Dermis microvascular lymphatic vessel endothelial cell (primary cell): ENCODE measurements at places on chromosomes 6 and 20. TPM values are rescaled to one million over a fixed set of nuclear protein-coding genes. Genes with fewer than 3 reads are reported as not detected.
A peak's percentile ranks its signal among the peaks of the same experiment; 100 is the strongest.

The SYNDIG1 gene
- total RNA-seq = not detected in 2 replicates

- no peak for DNase-seq
These were observed 1216.2 kb upstream of the CITED2 start for GRCh38 chr6:140590641-140591040.

DNA sequence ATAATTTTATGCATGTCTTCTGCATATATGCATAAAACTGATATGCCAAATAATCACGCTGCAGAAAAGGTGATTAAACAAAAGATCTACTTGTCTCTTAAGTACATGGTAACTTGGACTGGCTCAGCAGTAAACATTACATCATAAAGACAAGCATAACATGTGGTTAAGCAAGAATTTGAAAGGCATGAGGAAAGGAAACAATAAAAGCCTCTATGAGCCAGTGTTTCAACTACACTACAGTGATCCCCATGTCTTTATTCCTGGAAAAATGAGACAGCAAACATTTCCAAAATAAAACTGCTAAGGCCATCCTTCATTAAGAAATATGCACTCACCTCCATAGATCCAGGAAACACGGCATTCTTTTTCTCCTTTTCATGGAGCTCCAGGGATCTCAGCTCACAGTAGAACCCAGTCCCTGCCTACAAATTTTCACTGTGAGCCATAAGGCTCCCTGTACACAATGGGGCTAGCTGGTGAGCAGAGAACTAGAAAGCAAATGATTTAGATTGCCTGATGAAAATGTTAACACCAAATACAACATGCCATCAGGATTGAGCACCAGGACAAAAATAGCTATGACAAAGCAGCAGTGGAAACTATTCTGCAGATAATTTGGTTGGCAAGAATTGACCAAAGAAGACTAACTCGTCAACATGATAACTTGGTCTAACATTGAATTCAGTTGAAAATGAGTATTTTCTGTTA lies 156.1 kb downstream of the COL21A1 start:
- DNase-seq = peak; percentile 61

The INSM1 gene
- total RNA-seq = not detected in 2 replicates

- no peak for DNase-seq
These were observed 162.9 kb upstream of the SASH1 start for GRCh38 chr6:148179786-148180185.

DNA sequence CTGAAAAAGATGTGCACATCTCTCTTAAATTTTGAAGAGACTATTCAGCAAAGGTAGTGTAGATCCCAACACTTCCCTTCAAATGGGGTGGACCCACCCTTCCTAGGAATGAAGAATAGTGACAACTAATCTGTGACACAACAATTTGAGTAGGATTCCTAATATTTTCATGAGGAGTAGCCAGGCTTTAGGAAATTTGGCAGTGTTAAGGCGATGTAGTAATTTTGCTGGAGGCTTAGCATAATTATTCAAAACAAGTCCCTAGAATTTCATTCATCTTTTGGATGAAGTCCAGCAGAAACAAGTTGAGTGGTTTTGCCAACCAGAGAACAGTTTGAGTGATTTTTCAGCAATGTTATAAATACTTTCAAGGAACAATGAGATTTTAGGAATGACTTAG lies 52.4 kb downstream of the ELOVL4 start:
- no peak for DNase-seq

DNA sequence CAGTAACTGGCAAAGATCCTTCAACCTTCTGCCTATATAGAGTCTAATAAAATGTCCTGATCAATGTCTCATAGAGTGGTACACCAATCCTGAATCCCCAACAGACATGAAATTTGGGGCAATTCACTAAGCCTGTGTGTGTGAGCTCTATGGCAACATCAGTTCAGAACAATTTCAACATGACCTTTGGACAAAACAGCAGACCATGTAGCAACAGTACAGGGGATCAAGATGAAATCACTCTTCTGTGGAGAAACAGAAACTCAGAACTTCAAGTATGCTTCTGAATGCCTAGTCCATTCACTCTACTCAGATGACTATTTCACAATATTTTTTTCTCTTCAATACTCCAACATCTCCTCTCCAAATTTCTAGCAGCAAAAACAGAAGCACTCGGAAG lies 49.1 kb upstream of the OPRM1 start:
- no peak for DNase-seq

- peak; percentile 82 for DNase-seq
These were observed 73.7 kb upstream of the HIVEP1 start for GRCh38 chr6:11938285-11938890.

DNA sequence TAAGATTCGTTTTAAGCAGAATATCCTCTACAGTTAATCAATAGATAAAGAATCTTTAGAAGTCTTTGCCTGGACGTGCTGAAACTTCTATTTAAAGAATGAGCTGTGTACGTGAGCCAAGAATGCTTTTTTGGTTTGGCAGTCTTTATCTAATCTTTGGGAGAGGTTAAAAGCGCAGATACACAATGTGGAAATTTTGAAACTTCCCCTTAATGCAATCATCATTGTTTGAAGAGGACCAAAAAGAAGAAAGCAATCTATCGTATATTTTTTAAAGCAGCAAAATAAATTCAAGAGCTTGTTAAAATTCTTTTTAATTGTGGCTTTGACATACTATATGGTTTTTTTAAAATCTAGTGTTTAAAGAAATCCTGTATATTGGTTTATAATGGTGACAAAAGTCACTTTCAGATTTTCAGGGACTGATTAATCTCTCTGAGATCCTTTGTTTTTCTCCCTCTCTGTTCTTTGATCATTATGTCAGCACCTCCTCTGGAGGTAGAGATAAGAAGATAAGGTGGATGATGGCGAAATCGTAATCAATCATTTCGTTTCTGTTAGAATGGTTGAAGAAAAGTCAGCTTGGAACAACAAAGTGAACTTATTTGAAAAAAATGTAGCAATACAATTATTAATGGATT lies 92.1 kb upstream of the FAM184A start:
- DNase-seq = no peak

The UST gene
- under 0.01 TPM in 2 replicates for total RNA-seq

DNA sequence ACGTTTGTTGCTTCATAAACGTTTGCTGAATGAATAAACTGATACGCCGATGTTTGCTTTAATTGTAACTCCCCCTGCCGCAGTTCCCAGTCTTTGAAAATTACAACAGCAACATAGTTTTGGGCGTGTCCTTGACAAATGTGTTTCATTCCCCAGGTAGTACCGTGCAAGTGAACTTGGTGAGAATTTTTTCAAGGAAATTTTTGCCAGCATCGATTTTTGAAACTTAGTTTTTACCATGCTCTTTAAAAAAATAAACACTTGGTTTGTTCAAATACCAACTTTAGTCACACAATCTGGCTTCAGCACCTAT lies 60.1 kb downstream of the FAM217A start:
- no peak for DNase-seq

The ELOVL4 gene
- 0.13 TPM in 2 replicates for total RNA-seq

DNA sequence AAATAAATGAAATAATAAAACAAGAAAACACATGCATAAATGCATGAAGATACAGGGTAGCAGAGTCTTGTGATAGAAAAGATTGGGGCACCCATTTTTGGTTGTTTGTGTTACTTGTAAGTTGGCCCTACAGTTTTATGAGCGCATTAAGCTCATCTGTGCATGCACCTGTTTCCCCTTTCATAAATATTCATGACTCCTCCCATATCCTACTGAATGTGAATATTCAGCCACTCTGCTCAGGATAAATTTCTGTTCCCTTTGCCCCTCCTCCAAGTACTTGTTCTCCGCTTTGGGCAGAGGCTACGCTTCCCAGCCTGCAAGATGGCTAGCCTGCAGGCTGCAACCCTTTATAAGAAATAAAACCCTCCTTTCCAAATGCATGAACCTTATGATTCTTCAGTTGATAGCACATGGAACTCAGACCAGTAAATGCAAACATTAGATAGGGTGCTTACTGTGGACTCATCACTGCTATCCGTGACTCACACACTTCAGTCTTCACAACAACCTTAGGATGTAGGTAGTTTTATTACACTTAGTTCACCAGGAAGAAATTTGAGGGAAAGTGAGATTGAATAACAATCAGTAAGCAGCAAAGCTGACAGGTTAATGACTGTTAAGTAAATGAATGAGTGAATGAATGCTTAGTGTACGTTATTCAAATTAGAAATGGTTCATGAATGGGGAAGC lies 15.0 kb downstream of the ALDH8A1 start:
- no peak for DNase-seq

The KCNB1 gene
- total RNA-seq = under 0.01 TPM in 1 of 2 replicates, not detected in the other

GRCh38 chr6:6927521-6928361 lies 180.0 kb upstream of the RREB1 start:
- no peak for DNase-seq

GRCh38 chr6:101435038-101435437 lies 41.5 kb downstream of the GRIK2 start:
- DNase-seq = no peak

DNA sequence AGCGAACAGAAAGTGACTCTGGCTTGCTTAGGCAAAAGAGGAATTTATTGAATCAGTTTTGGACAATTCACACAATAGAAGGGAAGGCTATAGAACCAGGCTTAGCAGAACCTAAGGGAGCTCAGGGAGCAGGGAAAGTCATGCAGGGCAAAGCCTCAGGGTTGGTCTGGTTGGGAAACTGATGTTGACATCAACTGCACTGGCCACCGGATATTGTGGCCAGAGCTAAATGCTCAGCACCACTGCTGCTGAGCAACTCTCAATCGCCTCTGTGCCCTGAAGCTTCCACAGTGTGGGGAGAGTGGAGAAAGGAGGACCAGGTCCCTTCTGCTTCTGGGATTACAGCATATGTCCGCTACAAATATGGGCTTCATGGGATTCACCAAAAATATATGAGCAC lies 93.3 kb upstream of the GCM1 start:
- no peak for DNase-seq

- no peak for DNase-seq
These were observed 3.0 kb upstream of the PHACTR2 start for GRCh38 chr6:143674483-143675381.

GRCh38 chr6:149305372-149305771 lies 12.1 kb upstream of the TAB2 start:
- no peak for DNase-seq

The ETV7 gene
- 0.13 TPM in 2 replicates for total RNA-seq

DNA sequence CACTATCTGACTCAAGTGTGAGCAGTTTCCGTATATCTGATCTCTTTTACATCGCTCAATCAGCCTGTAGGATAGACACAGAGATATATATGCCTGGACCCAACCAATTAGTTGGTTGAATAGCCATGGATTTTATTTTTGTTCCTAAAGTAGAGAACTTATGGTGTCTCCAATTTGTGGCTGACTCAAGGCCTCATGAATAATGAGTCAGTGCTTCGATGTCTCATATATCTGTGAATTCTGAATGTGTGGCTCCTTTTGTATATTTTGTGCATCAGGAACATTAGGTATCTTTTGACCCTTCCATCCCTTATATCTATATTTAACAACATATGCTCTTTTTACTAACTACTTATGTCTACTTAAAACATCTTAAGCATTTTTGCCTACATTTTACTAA lies 64.5 kb downstream of the OR2B2 start:
- DNase-seq = no peak

GRCh38 chr6:86934365-86934764 lies 3.0 kb upstream of the HTR1E start:
- no peak for DNase-seq

- DNase-seq = no peak
These were observed 253.8 kb upstream of the PRDM1 start for GRCh38 chr6:105832313-105832761.

- DNase-seq = no peak
These were observed 439.6 kb downstream of the DOK5 start for GRCh38 chr20:54914995-54915394.

- no peak for DNase-seq
These were observed 136.3 kb downstream of the LRRC1 start for GRCh38 chr6:53931086-53931485.

The GINS1 gene
- total RNA-seq = 5.9 and 15.9 TPM in 2 replicates

- no peak for DNase-seq
These were observed 136.7 kb downstream of the PHACTR3 start for GRCh38 chr20:59741073-59741472.

DNA sequence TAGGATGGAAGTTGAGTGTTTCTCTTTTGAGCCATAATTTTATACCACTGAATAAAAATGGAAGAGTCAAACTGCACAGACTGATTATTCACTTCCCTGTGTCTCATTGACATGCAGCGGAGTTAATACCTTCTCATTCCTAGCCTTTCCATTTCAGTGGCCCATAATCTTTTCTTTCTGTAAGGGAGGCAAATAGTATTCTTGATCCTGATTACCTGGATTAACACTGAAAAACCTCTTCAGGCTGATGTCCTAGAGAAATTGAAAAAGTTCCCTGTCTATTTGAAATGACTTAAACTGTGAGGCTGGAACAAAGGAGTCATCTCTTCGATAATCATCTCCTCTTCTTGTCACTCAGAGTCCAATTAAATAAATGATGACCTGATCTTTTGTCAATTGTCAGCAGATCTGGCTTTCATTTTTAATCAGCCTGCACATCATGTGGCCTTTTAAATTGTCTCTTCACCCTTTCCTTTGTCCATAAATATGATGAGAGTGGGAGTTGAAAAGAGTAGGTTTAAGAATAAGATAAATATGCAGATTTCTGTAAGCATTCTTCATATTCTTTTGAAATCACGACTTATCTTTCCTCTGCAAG lies 713.0 kb downstream of the EPM2A start:
- DNase-seq = no peak

GRCh38 chr6:37830225-37830624 lies 10.7 kb downstream of the ZFAND3 start:
- DNase-seq = no peak

- no peak for DNase-seq
These were observed 96.4 kb downstream of the TULP4 start for GRCh38 chr6:158408552-158409130.

DNA sequence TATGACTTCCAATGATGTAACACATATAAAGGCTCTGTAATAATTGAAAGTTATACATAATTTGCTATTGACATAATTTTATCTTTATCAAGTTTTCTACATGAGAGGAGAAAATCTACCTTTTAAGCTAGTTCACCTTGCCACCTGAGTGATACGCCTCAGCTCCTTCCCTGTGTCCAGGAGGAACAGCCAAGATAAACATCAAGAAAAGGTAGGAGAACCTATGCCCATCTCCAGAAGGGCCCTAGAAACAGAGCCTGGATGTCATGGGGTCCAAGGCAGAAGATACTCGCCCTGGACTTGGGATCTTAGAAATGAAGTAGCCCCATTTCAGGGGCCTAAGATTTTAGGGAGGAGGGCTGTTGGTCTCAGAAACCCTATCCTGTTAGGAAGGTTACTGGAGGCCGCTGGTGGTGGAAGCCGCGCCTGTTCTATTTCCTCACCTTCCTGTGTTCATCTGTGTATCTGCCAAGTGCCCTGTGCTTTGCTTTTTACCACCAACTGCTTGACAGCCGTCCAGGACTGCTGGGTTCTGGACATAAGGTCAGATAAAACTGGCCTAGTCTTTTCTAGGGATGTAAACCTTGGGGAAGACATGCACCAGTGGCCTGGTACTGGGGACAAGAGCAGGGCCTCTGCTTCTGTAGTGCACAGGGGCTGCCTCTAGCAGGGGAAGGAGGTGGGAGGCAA lies 178.5 kb downstream of the ARID1B start:
- DNase-seq = peak; percentile 59
